RWPE2 (cell line): ENCODE measurements at places on chromosomes 7 and 10.

- DNase-seq = no peak
Measured at GRCh38 chr10:34157501-34157900, 657.6 kb downstream of the PARD3 start.

DNA sequence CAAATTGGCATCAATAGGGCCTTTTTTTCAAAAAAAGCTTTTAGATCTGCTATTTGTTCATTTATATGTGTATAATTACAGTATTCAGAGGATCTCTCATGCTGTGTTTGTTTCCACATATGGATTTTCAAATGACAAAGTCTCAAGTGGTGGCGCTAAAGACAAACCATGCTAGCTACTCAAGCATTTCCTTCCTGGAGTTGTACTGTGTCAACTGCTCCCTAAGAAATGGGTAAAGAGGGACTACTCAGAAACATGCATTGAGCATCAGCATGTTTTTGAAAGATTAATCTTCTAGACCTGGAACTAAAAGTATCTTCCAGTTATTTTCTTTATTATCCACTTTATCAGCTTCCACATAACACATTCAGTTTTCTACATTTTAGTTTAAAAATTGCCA is 12.7 kb downstream of the CNTNAP2 start:
- DNase-seq = no peak

DNA sequence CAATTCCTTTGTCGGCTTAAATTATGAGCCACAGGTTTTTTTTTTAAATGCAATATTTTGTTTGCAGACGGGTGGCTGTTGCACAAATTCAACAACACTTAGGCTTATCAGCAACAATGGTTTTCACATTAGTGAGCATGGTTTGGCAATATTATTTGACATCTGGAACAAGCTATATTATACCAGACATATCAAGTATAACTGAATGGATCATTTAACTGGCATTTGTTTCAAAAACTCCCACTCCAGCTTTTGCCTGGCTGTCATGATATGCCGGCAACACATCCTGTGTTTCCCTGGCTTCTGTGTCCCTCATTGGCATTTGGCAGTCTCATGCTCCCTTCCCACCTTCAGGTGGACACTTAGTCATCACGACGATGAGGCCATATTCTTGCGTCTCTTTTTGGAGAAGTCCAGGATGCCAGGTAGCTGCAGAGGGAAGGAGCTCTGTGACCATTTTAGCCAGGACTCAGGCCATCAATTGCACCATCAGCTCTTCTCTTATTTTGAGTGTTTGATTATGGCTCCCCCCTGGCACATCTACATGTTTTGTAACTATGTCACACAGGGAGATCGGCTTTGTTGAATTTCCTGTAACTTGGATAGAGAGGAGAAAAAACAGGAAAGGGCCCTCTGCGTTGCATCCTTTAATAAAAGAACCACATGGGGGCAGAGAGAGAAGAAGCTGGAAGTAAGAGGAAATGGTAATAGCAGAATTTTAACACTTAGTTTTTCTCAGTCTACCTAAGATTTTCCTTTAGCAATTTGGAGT is 413.9 kb downstream of the LRMDA start:
- DNase-seq = no peak

GRCh38 chr7:47944536-47945260 is 3.6 kb downstream of the PKD1L1 start:
- DNase-seq = no peak

- DNase-seq = no peak
Measured at GRCh38 chr7:2508327-2509215, 11.0 kb upstream of the LFNG start.

DNA sequence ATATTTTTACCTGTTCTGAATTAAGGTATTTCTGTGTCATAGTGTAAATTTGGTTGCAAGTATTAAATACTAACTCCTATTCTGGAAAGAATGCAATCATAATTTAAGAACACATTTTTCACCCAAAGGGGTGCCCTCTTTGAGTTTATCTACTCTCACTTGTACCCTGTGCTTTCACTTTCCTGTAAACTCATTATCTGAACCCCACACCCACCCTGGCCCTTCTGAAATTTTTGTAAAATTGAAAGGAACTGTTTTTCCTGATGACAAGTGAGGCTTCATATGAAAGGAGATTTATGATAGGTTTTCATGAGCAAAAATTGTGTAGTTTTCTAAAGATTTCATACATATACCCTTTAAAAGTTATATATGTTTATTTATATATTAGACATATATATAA is 134.5 kb downstream of the WNT2 start:
- no peak for DNase-seq

- no peak for DNase-seq
Measured at GRCh38 chr7:27079234-27079975, 16.4 kb downstream of the HOXA1 start.

DNA sequence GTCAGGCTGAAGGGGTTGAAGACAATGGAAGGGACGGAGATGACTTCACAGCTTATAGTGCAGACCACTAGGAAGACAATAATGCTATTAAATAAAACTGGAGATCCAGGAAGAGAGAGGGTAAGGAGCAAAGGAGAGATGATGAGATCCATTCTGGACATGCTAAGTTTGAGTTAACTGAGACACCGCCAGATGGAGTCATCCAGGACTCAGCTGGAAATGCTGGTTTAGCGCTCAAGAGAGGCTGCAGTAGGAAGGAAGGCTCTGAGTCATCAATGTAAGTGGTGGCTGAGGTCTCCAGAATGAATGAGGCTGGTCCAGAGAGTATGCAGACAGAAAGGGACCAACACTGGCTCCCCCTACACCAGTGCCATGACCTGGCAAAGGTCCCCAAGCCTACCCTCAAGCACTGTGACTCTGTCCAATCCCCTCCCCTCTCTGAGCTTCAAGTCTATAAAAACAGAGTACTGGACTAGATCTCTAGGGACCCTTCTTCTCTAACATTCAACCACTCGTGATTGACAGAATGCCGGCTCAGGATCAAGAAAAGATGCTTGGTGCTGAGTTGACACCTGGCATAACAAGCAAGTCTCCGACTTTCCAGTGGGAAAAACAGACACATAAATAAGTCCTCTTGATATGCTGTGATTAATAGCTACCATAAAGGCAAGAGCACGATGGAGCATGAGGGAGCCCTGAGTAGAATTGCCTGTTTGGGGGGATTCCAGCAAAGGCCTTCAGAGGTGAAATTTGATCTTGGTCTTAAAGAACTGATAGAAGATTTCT is 8.9 kb downstream of the GFRA1 start:
- no peak for DNase-seq

GRCh38 chr7:116271963-116272886 is 61.9 kb downstream of the TES start:
- peak; percentile 77 for DNase-seq

- no peak for DNase-seq
Measured at GRCh38 chr7:150446288-150446938, 4.0 kb upstream of the GIMAP8 start.

GRCh38 chr10:99779335-99779734 is 3.1 kb upstream of the ABCC2 start:
- no peak for DNase-seq

DNA sequence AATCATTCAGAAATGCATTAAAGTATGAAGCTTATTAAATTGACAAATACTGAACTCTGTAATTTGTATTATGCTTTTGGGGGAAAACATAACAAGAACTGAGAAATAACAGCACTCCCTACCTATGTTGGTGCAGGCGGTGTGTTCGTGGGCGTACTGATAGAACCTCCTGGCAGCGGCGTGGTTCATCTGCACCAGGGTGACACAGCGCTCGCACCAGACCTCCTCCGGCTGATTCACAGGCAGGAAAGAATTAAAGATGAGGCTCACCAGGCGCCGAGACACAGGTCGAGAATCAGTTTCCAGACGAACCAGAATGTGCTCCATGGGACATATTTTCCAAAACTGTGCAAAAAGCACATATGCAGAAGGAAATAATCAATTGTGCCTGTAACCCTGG is 40.2 kb downstream of the NCAPG2 start:
- no peak for DNase-seq

DNA sequence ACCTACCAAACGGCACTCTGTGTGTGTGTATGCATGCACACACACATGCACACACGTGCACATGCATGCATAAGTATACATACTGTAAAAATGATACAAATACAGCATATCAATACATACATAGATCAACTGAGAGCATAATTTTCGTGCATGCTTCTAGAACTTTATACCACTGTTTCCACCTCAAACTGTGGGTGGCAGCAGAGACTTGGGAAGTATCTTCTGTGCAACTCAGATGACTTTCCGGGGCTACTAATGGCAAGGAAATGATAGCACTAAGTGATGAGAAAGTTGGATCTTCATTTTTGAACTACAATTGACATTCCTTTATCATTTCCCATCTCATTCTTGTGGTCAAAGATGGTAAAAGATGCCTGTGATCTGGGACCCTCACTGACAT is 570.7 kb downstream of the REEP3 start:
- no peak for DNase-seq

GRCh38 chr7:16954321-16954720 is 72.5 kb upstream of the AGR3 start:
- DNase-seq = no peak

GRCh38 chr10:74683067-74683466 is 143.3 kb upstream of the KAT6B start:
- DNase-seq = no peak

GRCh38 chr10:100773646-100774045 is 28.3 kb downstream of the PAX2 start:
- DNase-seq = no peak

- no peak for DNase-seq
Measured at GRCh38 chr7:33692956-33693355, 212.4 kb upstream of the BMPER start.

DNA sequence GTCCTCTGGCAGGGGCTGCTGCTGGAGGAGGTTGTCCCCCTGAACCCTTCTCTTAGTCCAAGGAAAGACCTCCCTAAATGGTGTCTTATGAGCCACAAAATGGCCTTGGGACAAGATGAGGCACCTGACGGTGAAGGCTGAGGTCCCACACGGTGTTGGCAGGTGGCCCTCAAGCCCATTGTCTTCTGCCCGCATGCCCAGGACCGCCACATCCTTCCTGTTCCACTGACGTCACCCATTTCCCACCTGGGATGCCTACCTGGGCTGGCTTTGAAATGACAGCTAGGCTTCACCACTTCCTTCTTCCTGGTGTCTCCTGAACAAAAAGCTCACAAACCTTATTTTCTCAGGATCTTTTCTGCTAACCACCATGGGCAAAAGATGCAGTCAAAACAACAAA is 2.1 kb upstream of the DMBT1 start:
- DNase-seq = no peak

- DNase-seq = no peak
Measured at GRCh38 chr10:93090619-93091018, 16.9 kb downstream of the CYP26A1 start.

GRCh38 chr7:27948861-27949260 is 208.9 kb downstream of the TAX1BP1 start:
- DNase-seq = no peak

- DNase-seq = no peak
Measured at GRCh38 chr7:40598915-40599314, 464.1 kb downstream of the SUGCT start.

GRCh38 chr7:41943094-41943577 is 240.2 kb upstream of the INHBA start:
- no peak for DNase-seq

DNA sequence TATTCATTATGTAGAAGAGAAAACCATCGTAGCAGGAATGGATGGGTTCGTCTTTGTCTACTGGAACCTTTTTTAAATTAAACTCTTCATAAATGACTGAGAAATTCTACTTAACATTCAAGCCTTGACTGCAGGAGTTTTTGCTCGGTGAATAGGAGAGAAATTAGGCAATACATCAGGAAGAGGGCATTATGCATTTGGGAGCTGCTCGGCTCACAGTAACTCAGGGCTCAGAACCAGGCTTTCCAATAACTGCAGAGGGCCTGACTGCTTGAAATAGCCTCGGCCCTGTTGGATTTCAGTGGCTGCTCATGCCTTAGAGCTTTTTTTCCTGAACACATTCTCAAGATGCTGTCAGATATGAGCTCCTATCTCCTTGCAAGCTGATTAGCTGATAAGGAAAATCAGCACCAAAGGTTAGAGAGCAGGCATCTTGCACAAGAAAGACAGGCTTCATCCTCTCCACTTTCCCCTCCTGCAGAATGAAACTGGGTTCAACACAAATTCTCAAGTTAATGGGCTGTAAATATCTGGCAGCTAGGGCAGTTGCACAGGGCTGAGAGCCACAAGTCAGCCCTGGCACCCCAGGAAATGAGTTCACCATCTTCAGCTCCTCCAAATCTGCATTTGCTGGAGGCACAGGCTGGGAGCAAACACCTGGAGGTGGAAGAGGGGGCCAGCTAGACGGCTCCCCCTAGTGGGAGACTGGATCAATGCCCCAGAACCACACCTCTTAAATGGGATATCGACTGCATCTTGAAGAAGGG is 24.3 kb downstream of the TECTB start:
- no peak for DNase-seq

DNA sequence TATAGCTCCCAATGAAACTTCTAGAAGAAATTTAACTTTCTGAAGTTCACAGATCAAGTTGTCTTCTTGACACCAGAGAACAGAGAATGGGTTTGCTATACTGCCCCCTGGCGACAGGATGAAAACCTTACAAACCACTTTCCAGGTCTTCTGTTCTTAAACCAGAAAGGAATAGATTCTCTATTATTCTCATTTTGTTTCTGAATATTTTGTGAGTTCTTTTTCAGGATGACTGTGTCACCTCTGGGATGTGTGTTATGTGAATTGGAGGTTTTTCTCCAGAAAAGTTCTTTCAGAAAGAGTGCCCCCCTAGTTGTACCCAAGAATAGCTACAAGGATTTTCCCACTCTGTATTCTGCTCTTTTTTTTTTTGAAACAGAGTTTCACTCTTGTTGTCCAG is 6.3 kb downstream of the IFT22 start:
- no peak for DNase-seq

DNA sequence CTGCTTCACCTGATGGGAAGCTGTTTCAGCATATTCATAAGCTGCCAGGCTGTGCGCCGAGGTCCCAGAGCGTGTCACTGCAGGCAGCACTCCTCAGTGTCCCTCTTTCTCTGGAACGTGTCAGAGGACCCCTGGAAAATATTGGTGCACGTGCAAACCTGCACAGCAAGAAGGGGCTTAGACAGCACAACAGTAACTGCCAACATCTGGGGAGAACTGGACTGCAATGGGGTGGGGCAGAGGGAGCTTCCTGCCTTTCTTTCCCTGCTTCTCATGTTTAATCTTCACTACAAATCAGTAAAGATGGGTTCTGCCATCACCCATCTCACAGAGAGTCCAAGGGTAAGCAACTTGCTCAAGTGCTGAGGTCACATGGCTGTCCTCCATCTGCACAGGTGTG is 86.5 kb upstream of the GPR26 start:
- no peak for DNase-seq

GRCh38 chr10:17153321-17153720 is 23.7 kb upstream of the CUBN start:
- no peak for DNase-seq

GRCh38 chr7:84714765-84715164 is 472.1 kb downstream of the SEMA3D start:
- DNase-seq = no peak

GRCh38 chr7:157176771-157177170 is 38.0 kb downstream of the UBE3C start:
- DNase-seq = no peak

GRCh38 chr10:16384021-16384420 is 52.8 kb upstream of the PTER start:
- no peak for DNase-seq

GRCh38 chr10:5900247-5900646 is 10.2 kb downstream of the FBH1 start:
- no peak for DNase-seq

GRCh38 chr10:68043030-68043429 is 32.1 kb downstream of the HERC4 start:
- no peak for DNase-seq

GRCh38 chr10:73469579-73469978 is 26.2 kb downstream of the PPP3CB start:
- DNase-seq = no peak
